ENCODE measurements at places on chromosomes 11 and 22. TPM values are rescaled to one million over a fixed set of nuclear protein-coding genes. Genes with fewer than 3 reads are reported as not detected.
A peak's percentile ranks its signal among the peaks of the same experiment; 100 is the strongest.

Gene OR51E2
- total RNA-seq, result 1.2 TPM

Gene C11orf71
- total RNA-seq, result 4.4 TPM

Gene ASCL2
- 0.62 TPM for total RNA-seq

Gene SHANK2
- total RNA-seq, result 0.93 TPM

Gene RBMXL2
- not detected for total RNA-seq

Gene APOL1
- total RNA-seq, result 74.0 TPM

GRCh38 chr22:31944700-31945442 is 536 bp downstream of the YWHAH start:
- peak overlapping the region; percentile 93 for H3K4me3 ChIP-seq
- peak overlapping the region; percentile 94 for H3K27ac ChIP-seq
- no peaks in the 10 kb centered on the region for H3K27me3 ChIP-seq

DNA sequence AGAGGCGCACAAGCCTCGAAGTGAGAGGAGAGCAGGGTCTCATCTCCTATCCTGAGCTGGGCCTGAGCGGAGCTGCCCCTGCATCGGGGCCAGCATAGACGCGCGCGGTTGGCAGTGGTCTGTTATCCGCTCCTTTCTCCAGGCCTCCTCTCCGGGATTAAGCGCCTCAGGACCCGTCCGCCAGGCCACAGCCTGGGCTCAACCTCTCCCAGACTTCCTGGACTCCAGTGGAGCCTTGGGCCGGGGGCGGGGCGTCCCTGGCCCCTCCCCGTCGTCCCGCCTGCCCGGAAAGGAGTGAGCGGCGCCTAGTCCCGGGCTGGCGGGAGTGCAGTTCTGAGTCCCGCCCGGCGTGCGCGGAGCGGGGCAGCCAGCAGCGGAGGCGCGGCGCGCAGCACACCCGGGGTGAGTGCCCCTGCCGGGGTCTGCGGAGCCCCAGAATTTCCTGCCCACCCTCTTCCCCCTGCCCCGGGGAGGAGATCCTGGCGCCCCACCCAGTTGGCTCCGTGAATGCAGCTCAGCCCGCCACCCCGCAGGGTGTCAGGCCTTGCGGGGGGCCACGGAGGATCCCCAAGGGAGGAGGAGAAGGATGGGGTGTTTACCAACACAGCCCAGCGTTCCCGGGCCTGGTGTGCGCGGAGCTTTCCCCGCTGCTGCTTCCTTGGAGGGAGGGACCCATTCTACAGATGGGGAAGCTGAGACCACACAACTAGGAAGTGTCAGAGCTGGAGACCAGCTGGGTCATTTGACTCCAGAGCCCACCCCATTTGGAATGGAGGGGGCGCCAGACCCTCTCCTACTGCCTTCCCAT is at the start of gene TCIRG1:
TCIRG1 (plus strand) TSS at position 308 of the 808 bp plus-strand sequence. CDS start 2,247 bp downstream, outside the sequence.
- no peaks in the 10 kb centered on the region for H3K27me3 ChIP-seq
- H3K36me3 ChIP-seq, result no peaks in the 10 kb centered on the region
- H3K4me3 ChIP-seq, result peak within 1 kb of the TSS; percentile 27
- DNase-seq, result peak; percentile 93
- H3K27ac ChIP-seq, result peak within 1 kb of the TSS; percentile 72
- H3K4me1 ChIP-seq, result no peaks in the 10 kb centered on the region

- no peak overlapping the region for H3K27ac ChIP-seq
- no peaks in the 10 kb centered on the region for H3K4me1 ChIP-seq
- no peaks in the 10 kb centered on the region for H3K27me3 ChIP-seq
- no peak overlapping the region for H3K4me3 ChIP-seq
- DNase-seq, result peak; percentile 69
Observed at GRCh38 chr22:43435851-43436811, 24.3 kb downstream of the MPPED1 start.

GRCh38 chr11:104776501-104777170 is 121.6 kb downstream of the CASP12 start:
- H3K27me3 ChIP-seq, result no peaks in the 10 kb centered on the region
- no peaks in the 10 kb centered on the region for H3K36me3 ChIP-seq
- DNase-seq, result no peak
- H3K4me3 ChIP-seq, result no peak overlapping the region
- no peak overlapping the region for H3K27ac ChIP-seq

DNA sequence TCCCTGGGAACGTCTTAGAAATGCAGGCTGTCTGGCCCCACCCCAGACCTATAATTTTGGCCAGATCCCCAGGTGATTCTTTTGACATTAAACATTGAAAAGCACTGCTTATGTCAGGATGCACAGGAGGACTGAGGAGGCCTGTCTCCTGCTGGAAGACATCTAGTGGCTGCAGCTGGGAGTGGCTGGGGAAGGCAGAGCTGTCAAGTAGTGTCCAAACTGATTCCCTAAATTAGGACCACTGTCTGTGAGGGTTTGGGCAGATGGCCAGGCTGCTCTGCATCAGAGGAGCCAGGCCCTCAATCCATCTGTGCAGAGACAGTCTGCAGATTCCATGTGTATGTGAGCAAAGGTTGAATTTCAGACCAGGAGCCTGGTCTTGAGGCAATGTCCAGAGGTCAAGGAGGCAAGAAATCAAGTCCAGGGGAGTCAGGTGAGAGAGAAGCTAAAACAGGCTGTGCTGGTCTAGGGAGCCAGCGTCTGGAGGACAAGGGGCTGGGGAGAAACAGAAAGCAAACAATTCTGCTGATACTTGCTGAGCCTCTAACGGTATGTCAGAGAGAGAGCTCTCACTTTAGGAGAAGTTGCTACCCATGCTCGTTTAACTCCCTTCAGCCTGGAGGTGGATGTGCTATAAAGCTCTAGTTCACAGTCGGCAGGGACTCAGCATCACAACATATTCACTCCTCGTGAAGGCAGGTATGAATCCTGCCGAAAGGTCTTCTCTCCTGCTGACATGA is 15.3 kb upstream of the SYTL2 start:
- H3K27ac ChIP-seq, result no peak overlapping the region
- DNase-seq, result no peak
- peaks cover 2% of the 10 kb centered on the region for H3K4me1 ChIP-seq
- no peaks in the 10 kb centered on the region for H3K36me3 ChIP-seq
- H3K4me3 ChIP-seq, result no peak overlapping the region

DNA sequence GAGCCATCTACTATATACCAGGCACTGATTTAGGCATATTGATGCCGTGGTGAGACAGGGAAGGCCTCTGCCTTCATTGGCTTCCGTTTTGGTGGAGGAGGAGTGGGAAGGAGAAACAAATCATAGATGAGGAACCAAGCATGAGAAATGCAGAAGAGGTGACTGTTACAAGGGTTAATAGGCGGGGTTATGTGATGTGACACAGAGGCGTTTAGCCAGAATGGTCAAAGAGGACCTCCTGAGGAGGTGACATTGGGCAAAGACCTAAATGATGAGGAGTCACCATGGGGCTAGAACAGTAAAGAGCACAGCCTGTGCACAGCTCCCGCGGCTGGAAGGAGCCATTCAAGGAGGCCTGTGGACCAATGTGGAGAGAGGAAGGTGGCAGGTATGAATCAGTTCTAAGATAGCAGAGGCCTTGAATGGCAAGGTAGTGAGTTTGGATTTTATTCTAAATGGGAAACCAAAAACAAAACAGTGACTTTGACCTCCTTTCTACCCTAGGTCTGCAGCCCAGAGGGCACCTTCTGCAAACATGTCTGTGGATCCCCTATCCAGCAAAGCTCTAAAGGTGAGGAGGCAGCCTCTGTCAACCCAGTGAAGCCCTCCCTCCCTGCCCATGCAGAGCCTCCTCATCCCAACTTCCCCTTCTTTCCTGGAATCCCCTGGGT is 11.7 kb downstream of the MAFF start:
- no peaks in the 10 kb centered on the region for H3K36me3 ChIP-seq
- no peak for DNase-seq
- no peaks in the 10 kb centered on the region for H3K27me3 ChIP-seq
- H3K4me3 ChIP-seq, result no peak overlapping the region

DNA sequence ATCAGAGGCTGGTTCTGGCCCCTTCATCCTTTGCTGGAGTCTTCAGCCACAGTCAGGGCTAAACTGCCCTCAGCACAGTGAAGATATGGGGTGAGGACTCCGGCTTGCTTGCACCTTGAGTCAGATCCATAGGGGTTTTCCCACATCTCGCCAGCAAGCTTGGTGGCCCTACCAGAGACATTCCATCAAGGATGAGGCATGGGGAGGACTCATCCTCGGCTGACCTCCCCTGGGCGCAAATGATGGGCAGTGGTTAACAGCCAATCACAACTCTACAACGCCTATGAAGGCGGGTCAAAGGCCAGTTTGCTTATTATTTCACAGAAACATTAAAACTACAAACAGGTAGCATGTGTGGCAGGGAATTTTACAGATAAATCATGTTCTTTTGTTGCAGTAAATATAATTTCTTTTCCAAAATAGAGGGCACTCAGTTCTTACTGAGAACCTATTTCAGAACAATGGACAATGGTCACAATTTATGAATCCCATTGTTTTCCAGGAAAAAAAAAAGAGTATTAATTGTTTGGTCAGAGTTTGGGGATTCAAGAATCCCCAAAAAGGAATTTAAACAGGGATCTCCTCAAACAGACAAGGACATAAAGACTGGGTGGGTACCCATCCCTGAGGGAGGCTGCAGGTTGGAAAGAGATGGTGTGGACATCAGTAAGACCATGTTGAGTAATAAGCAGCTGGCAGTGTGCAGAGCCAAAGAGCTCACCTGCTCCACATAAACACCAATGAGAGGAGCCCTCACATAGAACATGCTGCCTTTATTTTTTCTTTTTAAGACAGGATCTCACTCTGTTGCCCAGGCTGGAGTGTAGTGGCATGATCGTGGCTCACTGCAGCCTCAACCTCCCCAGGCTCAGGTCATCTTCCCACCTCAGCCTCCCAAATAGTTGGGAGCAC is 14.8 kb downstream of the PLAAT3 start:
- H3K4me1 ChIP-seq, result no peaks in the 10 kb centered on the region
- H3K36me3 ChIP-seq, result no peaks in the 10 kb centered on the region
- H3K27me3 ChIP-seq, result no peaks in the 10 kb centered on the region
- no peak for DNase-seq
- no peak overlapping the region for H3K27ac ChIP-seq

DNA sequence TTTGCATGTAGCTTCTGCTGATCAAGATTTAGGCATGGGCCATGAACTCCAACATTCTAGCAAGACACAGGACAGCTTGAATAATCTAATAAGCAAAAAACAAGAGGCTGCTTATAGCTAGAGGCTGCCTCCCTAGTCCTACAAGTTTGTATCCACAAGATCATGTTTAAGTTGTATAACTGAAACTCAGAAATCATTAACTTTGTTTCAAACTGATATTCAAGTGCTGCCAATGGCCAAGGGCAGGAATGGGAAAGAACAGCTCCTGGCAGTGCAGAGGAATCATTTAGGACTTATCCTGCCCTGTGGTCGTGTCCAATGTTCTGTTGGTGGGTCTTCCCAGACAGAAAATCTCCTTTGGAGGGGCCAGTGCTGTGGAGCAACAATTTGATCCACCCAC is 209.6 kb upstream of the DDI1 start:
- no peaks in the 10 kb centered on the region for H3K36me3 ChIP-seq
- H3K4me3 ChIP-seq, result no peak overlapping the region

GRCh38 chr22:29147331-29147899 is 58.3 kb upstream of the EMID1 start:
- no peak overlapping the region for H3K4me3 ChIP-seq
- no peaks in the 10 kb centered on the region for H3K27me3 ChIP-seq
- H3K27ac ChIP-seq, result no peak overlapping the region
- peak; percentile 57 for DNase-seq
- H3K36me3 ChIP-seq, result no peaks in the 10 kb centered on the region

GRCh38 chr22:19877626-19878339 is 23.1 kb upstream of the GNB1L start:
- no peaks in the 10 kb centered on the region for H3K4me1 ChIP-seq
- no peaks in the 10 kb centered on the region for H3K36me3 ChIP-seq
- DNase-seq, result peak; percentile 36
- H3K27ac ChIP-seq, result no peak overlapping the region

- H3K27me3 ChIP-seq, result no peaks in the 10 kb centered on the region
- no peak overlapping the region for H3K27ac ChIP-seq
- DNase-seq, result no peak
Observed at GRCh38 chr11:70671083-70671482, 272.8 kb downstream of the CTTN start.

- peaks cover 3% of the 10 kb centered on the region for H3K27me3 ChIP-seq
- no peaks in the 10 kb centered on the region for H3K36me3 ChIP-seq
- H3K4me3 ChIP-seq, result no peak overlapping the region
- no peak overlapping the region for H3K27ac ChIP-seq
- no peaks in the 10 kb centered on the region for H3K4me1 ChIP-seq
- DNase-seq, result no peak
Observed at GRCh38 chr11:72236774-72237111, 7.2 kb downstream of the PHOX2A start.

DNA sequence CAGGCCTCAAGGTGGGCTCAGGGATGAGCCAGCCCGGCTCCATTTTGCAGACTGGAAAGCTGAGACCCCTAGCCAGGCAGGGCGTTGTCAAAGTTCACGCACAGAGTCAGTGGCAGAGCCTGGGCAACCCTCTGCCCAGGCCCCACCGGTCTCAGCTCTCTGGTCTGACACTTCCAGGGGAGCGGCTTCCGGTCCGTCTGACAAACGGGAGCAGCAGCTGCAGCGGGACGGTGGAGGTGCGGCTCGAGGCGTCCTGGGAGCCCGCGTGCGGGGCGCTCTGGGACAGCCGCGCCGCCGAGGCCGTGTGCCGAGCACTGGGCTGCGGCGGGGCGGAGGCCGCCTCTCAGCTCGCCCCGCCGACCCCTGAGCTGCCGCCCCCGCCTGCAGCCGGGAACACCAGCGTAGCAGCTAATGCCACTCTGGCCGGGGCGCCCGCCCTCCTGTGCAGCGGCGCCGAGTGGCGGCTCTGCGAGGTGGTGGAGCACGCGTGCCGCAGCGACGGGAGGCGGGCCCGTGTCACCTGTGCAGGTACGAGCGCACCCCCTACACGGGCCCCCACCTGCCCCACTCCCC is 36.0 kb downstream of the CD6 start:
- H3K36me3 ChIP-seq, result no peaks in the 10 kb centered on the region
- H3K27me3 ChIP-seq, result no peaks in the 10 kb centered on the region
- no peak overlapping the region for H3K27ac ChIP-seq
- no peaks in the 10 kb centered on the region for H3K4me1 ChIP-seq
- H3K4me3 ChIP-seq, result no peak overlapping the region

- no peak for DNase-seq
- no peaks in the 10 kb centered on the region for H3K36me3 ChIP-seq
- no peaks in the 10 kb centered on the region for H3K4me1 ChIP-seq
- no peaks in the 10 kb centered on the region for H3K27me3 ChIP-seq
Observed at GRCh38 chr11:76844511-76844910, 16.2 kb upstream of the ACER3 start.

- H3K27ac ChIP-seq, result no peak overlapping the region
- no peak for DNase-seq
- no peaks in the 10 kb centered on the region for H3K36me3 ChIP-seq
- H3K4me3 ChIP-seq, result no peak overlapping the region
- H3K4me1 ChIP-seq, result no peaks in the 10 kb centered on the region
- no peaks in the 10 kb centered on the region for H3K27me3 ChIP-seq
Observed at GRCh38 chr11:115590254-115590653, 86.0 kb upstream of the CADM1 start.
